ENCODE measurements at places on chromosomes 4 and X. TPM values are rescaled to one million over a fixed set of nuclear protein-coding genes. Genes with fewer than 3 reads are reported as not detected.

GRCh38 chrX:24902806-24903205 is 113.0 kb downstream of the ARX start:
- no peak for DNase-seq

DNA sequence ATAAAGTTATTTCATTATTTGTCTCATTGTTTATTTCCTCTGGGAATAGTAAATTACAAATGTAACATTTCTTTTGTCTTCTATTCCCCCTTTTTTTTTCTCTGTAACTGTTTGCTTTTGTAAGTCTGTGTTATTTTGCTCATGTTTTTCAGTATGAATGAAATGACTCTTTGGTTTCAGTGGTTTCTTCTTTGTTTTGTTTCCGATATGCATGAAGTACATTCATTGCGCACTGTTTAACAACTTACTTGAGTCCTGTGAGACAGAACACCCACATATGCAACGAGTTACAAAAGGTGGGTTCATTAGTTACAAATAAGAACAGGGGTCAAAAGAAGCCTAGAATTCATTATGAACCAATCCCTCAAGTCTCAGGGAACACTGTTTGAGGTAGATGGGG is 175.0 kb upstream of the UGT8 start:
- DNase-seq: no peak

DNA sequence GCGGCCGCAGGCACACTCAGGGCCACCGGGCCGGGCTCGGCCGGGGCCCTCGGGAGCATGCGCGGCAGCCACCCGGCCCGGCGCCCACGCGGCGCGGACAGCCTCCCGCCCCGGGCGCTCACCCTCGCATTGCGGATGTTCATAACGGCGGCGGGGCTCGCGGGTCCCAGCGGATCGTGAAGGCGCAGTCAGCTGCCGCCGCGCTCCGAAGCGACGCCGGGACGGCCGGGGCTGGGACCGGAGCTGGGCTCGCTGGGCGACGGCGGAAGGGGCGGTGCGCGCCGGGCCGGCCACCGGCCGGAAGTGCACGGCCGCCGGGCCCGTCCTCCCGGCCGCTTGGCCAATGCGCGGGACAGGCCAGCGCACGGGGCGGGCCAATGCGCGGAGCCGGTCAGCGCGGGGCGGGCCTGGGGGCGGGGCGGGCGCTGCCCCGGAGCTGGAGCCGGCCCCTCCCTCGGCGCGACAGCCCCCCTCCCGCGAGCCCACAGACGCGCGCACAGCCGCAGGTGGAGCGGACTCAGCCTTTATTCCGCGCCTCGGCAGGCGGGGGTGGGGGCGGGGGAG is at the start of gene NAA10:
TSS of gene NAA10 (minus strand) at position 276 of the 564 bp plus-strand sequence. CDS start at position 143, 133 bp downstream.
- DNase-seq: peak; percentile 73

The CLGN gene
- total RNA-seq: 37.0 TPM

The WDR17 gene
- total RNA-seq: 9.3 TPM

The CYP2U1 gene
- total RNA-seq: 7.7 TPM

DNA sequence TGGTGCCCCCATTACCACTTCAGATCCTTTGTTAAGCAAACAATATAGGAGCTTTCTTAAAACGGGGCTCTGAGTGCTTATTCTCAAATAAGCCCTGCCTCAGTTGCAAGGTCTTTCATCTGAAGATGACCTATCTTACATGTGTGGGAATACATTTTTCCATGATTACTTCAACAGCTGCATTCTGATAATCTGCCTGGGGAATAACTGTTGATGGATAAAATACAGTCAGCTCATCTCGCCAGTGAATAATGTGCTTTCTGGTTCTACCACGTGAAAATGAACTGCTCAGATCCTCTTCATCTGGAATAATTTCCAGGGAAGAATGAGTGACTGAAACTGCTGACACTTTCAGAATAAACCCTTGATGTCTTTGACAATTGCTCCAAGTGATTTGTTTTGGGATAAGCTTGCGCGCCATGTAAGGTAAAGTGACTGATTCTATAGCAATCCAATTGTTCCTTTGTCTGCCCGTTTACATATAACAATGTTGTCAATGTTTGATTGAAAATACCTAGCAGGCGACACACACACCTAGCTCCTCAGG is 161.3 kb downstream of the RTL9 start:
- DNase-seq: no peak

- peak; percentile 70 for DNase-seq
Observed at GRCh38 chr4:2962614-2963174, 512 bp downstream of the NOP14 start.
